ENCODE measurements at places on chromosomes 2 and 18. TPM values are rescaled to one million over a fixed set of nuclear protein-coding genes. Genes with fewer than 3 reads are reported as not detected.

GAREM2 gene
- total RNA-seq: 10.3 TPM

SATB2 gene
- total RNA-seq: 3.4 TPM

DPY30 gene
- total RNA-seq: 93.8 TPM

GREB1 gene
- total RNA-seq: 3.7 TPM

PTPRN gene
- total RNA-seq: 1.1 TPM

CD28 gene
- not detected for total RNA-seq

ZCCHC2 gene
- 8.6 TPM for total RNA-seq

GALNT14 gene
- 44.9 TPM for total RNA-seq

IL18RAP gene
- total RNA-seq: not detected

RAB6C gene
- not detected for total RNA-seq

PRADC1 gene
- total RNA-seq: 25.4 TPM
